Sciatic nerve (tissue), 2 donors: ENCODE measurements at places on chromosomes 1 and 21.

DNA sequence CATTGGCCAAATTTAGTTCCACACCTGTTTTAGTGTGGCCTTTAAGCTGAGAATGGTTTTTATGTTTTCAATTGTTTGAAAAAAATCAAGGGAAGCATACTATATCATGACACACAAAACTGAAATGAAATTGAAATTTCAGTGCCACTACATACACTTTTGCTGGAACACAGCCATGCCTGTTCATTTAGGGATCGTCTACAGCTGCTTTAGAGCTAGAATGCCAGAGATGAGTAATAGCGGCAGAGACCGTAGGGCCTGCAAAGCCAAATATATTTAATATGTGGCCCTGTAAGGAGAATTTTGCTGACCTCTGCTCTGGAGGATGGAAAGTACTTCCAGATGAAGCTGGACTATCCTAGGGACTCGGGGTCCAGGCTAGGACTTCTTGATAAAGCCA is 62.5 kb upstream of the LYST start:
- no peak for DNase-seq

DNA sequence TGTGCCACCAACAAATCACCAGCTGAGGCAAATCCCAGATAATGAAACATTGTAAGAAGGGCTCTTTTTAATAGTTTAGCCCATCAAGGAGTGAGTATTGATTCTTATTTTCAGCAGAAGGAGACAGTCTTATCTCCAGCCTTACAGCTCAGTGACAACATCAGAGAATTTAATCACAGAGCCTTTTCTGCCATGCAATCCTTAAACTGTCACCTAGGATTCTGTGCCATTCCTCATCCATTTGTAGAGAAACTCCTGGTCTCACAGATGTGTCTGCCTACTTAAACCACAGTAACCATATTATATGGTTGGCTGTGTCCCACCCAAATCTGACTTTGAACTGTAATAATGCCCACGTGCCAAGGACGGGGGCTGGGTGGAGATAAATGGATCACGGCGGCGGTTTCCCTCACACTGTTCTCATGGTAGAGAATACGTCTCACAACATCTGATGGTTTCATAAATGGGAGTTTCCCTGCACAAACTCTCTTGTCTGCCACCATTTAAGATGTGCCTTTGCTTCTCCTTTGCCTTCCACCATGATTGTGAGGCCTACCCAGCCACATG is 217.7 kb downstream of the RERE start:
- no peak for DNase-seq

DNA sequence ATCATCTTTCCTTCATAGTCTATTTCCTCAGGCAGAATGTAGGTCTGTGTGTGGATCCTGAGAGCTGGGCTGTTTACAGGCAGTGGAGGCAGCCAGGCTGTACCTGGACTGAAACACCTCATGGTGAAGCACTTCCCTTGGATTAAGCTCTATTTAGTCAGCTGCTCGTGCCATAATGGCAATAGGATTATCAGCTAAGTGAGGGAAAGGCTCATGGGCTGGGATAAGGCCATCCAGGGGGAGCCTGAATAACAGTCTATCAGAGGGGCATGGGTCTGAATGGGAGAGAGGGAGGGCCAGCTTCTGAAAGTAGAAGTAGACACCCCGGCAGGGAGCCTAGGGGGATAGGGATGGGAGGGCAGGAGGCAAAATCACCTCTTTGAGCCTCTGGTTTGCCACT is 8.3 kb downstream of the RNASEL start:
- no peak for DNase-seq

DNA sequence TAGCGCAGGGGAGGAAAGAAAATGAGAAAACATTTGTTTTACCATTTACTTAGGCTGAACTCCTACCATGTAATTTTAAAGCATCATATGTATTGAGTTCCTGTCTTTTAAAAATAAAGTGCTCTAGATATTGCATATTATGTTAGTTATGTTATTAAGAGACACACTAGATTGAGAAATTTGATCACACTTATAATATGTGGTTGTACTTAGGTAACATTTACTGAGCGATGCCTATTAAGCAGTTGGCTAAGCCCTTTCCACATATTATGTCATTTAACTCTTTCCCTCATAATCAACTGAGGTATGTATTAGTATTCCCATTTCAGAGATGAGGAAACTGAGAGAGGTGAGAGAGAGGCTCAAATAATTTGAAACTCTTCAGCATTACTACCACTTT is 4.5 kb upstream of the LRRC8D start:
- DNase-seq: no peak
